ENCODE measurements at places on chromosomes 2 and 18.

DNA sequence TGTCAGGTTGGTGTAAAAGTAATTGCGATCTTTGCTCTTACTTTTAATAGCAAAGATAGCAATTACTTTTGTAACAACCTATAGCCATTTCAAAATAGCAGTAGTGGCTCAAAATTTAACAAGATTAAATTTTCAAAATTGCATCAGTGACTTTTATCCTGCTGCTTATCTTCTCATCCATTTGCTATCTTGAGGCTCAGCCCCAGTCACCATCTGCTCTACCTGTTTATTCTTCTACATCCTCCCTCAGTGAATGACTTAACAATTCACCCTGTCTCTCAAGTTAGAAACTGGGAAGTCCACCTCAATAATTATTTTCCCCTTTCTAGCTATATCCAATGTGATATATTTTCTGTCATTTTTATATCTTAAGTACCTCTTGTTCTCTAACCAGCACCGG is 148.6 kb upstream of the ZNF804A start:
- no peak for DNase-seq

GRCh38 chr18:67342159-67342558 is 174.4 kb downstream of the DSEL start:
- no peak for DNase-seq

DNA sequence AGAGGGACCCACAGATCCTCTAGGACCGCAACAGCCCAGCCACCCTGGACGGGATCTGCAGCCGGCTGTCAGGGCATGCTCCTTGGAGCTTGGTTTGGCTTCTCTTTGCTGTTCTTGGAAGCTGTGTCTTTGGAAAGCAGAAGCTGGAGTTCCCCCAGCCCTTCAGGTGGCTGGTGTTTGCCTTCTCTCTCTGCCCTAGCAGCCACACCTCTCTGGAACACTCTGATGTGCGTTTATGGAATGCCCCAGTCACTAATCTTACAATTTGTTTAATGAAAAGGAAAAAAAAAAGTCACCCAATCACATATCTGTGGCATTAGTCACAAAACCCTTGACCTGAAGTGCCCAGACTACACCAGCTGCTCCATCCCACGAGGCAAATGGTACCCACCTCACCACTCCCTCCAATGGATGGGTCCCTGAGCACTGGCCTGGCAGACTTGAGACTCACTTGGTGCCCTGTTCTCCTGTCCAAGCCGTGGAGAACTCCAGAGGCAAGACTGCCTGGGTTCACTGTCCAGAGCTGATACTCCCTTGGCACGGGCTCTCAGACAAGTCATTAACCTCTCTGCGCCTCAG is 70.2 kb upstream of the DAPL1 start:
- no peak for DNase-seq

- DNase-seq: no peak
These were observed 879 bp upstream of the ADAM23 start for GRCh38 chr2:206442474-206442832.

DNA sequence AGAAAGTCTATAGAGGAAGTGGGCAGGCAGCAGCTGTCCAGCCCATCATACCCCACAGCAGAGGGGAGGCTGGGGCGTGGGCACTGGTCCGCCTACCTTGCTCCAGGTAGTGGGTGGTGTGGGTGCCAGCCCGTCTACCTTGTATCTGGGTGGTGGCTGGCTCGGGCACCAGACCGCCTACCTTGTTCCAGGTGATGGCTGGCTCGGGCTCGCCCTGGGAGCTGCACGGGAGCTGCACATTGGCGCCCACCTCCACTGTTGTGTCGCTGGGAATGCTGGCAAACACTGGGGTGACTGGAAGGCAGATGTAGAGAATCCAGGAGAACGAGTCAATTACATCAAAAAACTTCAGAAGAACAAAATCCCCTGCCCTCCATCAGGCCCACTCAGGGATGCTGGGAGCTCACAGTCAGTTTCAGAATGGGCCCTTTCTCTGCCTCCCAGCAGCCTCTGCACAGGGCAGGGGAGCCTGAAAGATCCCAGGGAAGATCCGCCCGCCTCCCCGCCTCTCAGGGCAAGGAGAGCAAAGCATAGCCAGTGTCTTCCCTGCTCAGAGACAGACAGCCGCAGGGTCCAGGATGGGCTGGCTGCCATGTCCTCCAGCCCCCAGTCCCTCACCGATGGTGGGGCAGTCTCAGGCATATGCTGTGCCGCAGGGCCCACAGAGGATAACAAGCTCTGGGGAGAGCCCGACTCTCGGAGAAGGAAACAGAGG is 82.3 kb downstream of the PXDN start:
- DNase-seq: no peak

GRCh38 chr2:144567745-144568144 is 47.8 kb upstream of the ZEB2 start:
- DNase-seq: no peak

DNA sequence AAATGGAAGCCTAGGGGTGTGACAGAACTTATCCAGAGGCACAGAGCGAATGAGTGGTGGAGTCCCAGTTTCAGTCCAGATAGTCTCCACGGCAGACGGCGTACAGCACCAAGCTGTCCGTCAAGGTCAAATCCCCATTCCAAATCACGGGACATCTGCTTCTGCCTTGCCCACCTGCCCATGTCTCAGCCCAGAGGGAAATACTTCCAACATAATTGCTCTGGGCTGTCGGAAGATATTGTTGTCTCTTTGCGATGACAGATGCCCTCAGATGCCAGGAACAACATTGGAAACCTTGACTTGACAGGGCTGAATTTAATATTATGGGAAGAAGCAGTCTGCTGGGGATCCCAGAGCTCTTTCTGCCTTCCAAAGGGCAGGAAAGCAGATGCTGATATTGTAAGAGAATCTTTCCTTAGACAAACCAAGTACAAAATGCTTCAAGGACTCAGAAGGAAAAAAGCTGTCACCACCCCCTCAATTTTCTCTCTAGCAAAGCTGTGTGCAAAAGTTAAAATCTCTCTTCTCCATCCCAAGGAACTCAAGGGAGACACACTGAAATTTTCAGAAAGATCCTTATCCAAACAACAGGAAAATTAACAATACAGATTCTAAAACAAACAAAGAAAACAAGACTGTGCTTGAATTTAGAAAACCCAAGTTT is 364.0 kb downstream of the LRATD1 start:
- no peak for DNase-seq

- DNase-seq: no peak
These were observed 123.5 kb downstream of the GLI2 start for GRCh38 chr2:120859128-120859527.

Data from adipocyte (in vitro differentiated cells).